Activated CD4-positive, alpha-beta memory T cell treated with anti-CD3 and anti-CD28 coated beads, Interleukin-2, amount 10 ng/mL, durations not matched to agents 7 days and 5 days (primary cell): ENCODE measurements at places on chromosomes 2 and 18. TPM values are rescaled to one million over a fixed set of nuclear protein-coding genes. Genes with fewer than 3 reads are reported as not detected.
A peak's percentile ranks its signal among the peaks of the same experiment; 100 is the strongest.

- DNase-seq, result peak; percentile 6
Measured at GRCh38 chr2:239883326-239884050, 141.7 kb downstream of the NDUFA10 start.

The SFT2D3 gene
- 5.8 TPM for total RNA-seq

The GDF7 gene
- not detected for total RNA-seq

The SRD5A2 gene
- not detected for total RNA-seq

The STARD6 gene
- total RNA-seq, result not detected
